Activated T-helper 17 cell treated with anti-CD3 and anti-CD28 coated beads, Interleukin-2, amount 50 U/mL, for 72 hours (primary cell): ENCODE measurements at places on chromosomes 2 and 18. TPM values are rescaled to one million over a fixed set of nuclear protein-coding genes. Genes with fewer than 3 reads are reported as not detected.

MEMO1 gene
- total RNA-seq = 74.1 TPM

- no peak for ATAC-seq
These were observed 301.8 kb downstream of the NBAS start for GRCh38 chr2:15259356-15259756.

- ATAC-seq = no peak
These were observed 458.6 kb downstream of the FBXO15 start for GRCh38 chr18:73688851-73689711.

DNA sequence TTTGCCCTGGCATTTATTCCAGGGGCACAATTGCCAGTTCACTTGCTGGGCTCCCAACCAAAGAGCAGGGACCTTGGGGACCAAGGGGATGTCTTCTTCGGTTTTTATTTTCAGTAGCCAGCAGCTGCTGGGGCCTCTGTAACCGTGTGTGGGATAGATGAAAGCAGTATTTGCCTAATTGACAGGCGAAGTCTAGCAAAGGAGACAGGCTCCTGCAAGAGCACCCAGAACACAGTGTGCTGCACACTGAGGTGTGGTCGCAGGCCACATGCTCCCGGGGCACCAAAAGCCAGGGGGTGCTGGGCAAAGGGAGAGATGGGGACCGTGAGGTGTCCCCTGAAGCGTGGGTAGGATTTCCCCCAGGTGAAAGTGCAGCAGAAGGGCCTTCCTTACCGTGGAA, 5.3 kb downstream of the SAG start:
- no peak for ATAC-seq

DNA sequence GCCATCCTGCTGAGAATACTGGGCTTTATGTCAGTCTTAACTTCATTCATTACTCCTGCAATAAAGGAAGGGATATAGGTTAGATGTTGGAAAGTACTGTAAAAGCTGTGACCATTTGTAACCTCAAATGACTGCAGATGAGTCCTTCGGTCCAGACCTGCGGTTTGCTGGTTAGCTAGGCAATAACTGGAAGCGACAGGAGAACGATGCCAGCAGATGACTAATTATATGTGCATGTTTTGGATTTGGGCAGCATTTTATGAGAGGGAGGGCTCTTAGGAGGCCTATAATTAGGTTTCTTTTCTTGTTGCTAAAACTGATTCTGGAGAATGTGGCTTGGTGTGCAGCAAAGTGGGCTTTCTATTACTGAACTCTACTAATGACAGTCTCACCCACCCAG, 205.6 kb downstream of the TMEM182 start:
- no peak for ATAC-seq

GPR45 gene
- total RNA-seq = not detected

ATG9A gene
- total RNA-seq = 81.3 TPM

TMEM169 gene
- 1.5 TPM for total RNA-seq

- no peak for ATAC-seq
These were observed 172.2 kb upstream of the HAAO start for GRCh38 chr2:42964439-42965083.

DNA sequence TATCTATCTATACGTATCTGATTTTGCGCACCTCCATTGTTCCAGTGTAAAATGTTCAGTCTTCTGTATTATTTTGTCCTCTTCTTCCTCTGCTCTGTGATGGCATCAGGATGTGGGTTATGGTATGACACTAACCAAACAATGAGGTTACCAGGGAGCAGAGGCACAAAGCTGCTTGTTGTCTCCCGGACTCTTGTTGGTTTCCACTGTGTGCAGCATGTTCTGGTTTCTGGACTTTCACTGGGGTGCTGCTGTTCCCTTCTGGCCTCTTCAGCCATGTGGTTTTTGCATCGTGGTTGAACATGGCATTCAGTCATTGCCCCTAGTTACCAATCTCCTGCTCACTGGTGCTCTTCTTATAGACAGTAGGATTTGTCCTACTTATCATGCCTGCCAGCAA, 665.9 kb downstream of the CBLN2 start:
- no peak for ATAC-seq

DNA sequence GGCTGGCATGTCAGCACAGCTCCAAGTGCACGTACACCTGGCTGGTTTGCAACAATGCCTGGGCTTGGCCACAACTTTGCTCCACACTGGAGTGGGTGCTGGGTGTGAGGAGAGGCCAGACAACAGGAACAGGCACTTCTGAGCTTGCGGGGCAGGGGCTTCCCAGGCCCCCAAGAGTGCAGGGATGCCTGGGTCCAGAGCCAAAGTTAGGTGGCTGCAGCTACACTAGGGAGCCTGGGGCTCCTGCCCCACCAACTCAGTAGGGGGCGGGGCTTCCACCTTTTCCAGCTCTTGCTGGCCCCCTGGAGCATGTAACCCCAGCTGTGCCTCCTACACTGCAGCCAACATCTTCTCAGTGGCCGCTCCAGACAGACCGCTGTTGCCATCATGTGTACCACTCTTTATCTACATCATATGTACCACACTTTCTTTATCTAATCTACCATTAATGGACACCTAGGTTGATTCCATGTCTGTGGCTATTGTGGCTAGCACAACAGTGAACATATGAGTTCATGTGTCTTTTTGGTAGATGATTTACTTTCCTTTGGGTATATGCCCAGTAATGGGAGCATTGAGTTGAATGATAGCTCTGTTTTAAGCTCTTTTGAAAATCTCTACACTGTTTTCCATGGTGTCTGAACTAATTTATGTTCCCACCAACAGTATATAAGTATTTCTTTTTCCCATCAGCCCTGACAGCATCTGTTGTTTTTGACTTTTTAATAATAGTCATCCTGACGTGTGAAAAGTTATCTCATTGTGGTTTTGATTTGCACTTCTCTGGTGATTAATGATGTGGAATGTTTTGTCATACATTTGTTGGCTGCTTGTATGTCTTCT, 87.9 kb downstream of the ZNF804A start:
- no peak for ATAC-seq

RTP5 gene
- not detected for total RNA-seq

DNA sequence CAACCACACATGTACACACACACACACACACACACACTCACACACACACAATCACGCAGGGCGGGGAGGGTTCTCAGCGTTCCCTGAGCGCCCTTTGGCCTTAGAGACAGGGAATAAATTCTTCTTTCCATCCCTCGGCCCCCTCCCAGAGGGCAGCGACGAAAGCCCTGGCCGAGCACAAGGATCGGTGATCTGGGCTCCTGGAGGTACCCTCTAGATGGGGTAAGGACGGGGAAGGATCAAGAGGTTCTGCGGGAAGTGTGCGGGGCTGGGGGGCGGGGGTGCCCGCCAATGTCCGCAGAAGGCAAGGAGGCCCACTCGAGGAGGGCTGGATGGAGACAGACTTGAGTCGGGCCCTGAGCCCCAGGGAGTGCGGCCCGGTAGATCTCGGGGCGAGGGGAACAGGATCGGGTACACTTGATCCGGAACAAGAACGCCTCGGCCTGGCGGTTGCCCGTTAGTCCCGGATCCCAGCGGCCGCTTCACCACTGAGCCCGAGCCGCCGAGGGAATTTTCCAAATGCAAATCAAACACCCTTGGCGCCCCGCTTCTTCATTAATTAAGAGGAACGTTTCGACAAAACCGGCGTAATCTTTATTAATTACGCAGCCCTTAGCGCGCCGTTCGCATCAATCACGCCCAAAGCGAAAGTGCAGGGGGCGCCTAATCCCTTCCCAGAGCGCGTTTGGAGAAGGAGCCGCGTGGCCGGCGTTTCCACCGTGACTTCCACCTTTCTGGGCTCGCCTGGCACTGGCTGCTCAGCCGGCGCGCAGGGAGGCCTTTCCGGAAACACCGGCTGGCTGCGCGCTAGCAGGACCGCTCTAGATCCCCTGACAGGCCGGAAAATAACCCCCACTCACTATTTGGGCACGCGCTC, 7.0 kb upstream of the PAX3 start:
- no peak for ATAC-seq

DNA sequence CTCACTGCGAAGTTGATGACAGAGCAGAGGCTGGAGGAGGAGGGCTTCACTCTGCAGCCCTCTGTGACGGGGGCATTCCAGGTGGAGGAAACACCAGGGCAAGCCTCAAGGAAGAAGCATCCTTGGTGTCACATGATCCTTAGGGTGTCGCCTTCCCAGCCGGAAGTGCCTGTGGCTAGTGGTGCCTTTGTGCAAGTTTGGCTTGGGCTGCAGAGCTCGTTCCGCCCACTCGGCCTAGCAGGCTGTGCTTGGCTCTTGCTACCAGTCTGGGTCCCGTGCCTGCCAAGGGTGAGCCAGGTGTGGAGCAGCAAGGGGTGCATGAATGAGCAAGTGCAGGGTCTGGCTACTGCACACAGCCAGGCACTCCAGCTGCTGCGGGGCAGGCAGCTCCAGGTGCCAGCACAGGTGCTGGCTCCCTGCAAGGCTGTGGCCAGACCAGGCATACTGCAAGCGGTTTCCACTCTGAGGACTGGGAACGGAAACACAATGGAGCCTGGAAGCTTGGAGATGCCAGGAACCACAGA, 325.3 kb upstream of the SMIM21 start:
- ATAC-seq = no peak

GRCh38 chr2:134134313-134134706, 119.6 kb upstream of the MGAT5 start:
- ATAC-seq = no peak

- no peak for ATAC-seq
These were observed 175.0 kb upstream of the PARD3B start for GRCh38 chr2:204370172-204370718.

DNA sequence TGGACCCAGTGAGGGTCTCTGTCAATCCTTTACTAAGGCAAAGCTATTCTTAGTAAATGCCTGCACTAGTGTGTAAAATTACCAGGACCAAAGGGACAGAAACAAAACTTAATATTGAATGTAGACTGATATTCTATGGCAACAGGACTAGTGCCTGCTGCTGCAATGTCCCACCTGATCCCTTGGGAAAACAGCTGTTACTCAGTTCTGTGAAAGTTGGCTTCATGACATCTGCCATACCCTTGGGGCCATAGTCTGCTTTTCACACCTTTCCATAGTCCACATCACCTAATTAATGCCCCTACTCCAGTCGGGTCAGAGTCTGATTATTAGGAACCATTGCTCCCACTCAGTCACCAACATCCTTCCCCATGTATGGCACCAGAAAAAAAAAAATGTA, 14.5 kb downstream of the DNAJC27 start:
- ATAC-seq = no peak

- ATAC-seq = no peak
These were observed 94.5 kb upstream of the HAAO start for GRCh38 chr2:42886921-42887320.

- no peak for ATAC-seq
These were observed 336.7 kb upstream of the KCNH7 start for GRCh38 chr2:163175294-163175693.

DNA sequence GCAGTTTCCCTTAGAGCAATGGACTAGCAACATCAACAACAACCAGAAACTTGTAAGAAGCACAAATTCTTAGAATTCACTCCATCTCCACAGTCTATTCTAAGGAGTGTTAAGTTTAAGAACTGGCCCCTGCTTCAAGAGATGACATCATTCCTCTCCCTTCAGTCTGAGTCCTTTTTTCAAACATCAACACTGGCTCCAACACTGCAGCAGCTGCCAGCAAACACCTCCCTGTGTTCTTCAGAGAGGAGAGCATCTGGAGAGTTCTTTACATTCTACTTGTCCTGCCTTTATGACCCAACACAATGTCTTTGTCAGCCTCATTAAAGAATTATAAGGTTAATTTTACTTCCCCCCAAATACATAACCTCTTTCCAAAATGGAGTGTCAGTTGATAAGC, 122.3 kb downstream of the HNMT start:
- ATAC-seq = no peak

DNA sequence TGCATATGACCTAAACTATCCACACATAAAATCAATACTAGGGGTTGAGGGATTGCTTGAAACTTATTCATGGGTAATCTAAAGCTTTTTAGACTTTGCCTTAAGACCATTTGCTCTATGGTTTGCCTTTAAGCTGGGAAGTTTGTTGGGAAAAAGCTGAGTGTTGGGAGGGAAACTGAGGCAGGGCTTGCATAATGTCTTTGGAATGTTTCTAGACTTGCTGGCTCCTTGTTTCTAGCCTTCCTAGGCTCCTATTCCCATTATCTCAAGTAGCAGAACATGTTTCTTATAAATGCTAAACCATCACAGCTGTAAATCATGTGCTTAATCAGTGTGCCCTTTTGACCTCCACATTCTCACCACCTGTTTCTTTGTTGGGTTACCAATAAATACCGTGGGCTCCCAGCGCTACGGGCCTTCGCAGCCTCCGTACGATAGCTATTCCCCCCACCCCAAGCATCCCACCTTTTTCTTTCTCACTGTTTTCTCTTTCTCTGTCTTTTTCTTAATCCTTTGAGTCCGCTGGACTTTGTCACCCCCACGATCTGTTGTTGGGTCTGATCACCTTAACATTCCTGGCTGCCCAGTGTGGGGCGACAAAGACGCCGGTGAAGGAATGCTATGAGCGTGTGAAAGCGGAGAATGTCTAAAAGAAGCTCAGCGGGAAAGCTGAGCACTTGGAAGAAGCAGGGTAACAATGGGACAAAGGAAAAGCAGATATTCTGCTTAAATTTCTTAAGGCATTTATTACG, 49.4 kb upstream of the CWC22 start:
- ATAC-seq = no peak

- no peak for ATAC-seq
These were observed 10.9 kb downstream of the IL1B start for GRCh38 chr2:112825706-112826105.

GRCh38 chr2:123732563-123732962, 292.5 kb upstream of the CNTNAP5 start:
- no peak for ATAC-seq

DNA sequence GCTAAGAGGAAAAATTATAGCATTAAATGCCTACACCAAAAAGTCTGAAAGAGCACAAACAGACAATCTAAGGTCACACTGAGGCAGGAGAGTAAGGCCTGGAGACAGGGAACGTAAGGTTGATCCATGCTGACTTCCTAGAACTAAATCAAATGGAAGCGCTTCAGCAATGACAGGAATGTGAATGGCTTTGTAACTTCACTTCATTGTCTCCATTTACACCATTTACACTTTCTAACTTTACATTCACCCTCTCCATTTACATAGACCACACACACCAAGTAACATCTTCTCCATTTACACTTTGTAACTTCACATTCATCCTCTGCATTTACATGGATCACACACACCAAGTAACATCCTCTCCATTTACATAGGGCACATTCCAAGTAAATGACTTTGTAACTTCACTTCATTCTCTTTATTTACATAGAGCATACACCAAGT, 103.1 kb upstream of the SPATS2L start:
- ATAC-seq = no peak

DNA sequence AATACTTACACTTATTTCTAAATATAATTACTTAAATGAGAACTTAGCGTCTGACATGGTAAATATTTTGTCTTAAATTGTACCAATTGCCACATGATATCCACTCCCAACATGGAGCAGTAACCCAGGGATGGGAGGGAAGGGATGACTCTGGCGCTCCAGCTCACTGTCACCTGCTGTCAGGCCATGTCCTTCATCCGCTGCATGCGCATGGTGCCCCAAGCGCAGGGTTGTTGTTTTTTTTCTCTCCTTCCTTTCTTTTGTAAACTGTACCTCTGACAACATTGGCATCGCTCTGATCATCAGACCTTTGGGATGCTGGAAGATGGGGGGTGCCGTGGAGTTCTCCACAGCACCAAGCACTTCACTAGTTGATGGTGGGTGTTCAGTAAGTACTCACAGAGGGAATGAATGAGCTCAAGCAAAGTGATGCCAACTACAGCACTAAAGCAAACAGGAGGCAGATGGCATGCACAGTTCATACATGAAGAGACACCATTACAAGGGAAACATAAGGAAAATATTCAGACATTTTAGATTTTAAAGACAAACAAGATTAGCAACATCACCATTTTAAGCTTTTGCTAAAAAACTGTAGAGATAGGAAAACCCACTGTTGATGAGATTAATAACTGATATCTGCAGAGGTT, 247.8 kb downstream of the GBX2 start:
- no peak for ATAC-seq

- no peak for ATAC-seq
These were observed 21.6 kb downstream of the PTPN18 start for GRCh38 chr2:130377491-130377890.

ASXL3 gene
- total RNA-seq = not detected
